ENCODE measurements at places on chromosomes 6 and 20.

DNA sequence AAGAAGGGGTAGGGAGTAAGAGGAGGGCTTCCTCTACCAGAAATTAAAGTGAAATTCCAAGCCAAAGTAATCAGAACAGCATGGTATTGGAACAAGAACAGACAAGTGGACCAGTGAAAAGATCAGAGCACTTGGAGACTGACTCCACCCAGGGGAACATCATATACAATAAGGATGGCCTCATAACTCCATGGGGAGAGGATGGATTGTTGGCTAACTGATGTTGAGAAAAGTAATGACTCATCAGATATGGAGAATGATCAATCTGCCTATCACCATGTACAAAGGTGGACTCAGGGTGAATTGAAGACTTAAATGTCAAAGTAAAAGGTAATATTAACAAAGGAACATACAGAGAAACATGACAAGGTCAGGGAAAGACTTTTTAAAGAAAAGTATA, 12.8 kb downstream of the SLC22A3 start:
- DNase-seq, result no peak

- DNase-seq, result no peak
Observed at GRCh38 chr6:136365776-136366354, 76.2 kb upstream of the BCLAF1 start.

DNA sequence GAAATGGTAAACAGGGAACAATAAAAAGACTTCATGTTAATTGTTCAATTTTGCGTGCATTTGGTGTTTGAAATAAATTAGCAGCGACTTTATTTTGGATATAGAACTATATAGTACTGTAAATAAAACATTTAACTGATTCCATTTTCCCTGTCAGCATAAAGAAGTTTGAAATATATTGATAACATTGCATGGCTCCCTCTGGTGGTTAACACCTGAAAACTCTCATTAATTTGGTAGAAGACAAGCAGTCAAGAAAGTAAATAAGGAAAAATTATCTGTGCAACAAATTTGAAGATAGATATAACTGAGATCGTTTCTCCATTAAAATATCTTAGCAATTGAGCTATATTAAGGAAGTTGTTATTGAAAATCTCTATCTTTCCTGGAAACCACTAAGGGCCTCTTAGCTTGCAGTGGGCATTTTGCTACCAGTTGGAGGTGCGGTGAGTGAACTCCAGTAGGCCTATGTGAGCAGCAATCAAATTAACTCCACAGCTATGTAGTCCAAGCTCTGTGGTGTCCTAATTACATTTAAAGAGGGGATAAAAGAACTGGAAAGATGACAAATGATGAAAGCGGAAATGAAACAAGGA, 435.7 kb upstream of the FKBP1C start:
- no peak for DNase-seq

DNA sequence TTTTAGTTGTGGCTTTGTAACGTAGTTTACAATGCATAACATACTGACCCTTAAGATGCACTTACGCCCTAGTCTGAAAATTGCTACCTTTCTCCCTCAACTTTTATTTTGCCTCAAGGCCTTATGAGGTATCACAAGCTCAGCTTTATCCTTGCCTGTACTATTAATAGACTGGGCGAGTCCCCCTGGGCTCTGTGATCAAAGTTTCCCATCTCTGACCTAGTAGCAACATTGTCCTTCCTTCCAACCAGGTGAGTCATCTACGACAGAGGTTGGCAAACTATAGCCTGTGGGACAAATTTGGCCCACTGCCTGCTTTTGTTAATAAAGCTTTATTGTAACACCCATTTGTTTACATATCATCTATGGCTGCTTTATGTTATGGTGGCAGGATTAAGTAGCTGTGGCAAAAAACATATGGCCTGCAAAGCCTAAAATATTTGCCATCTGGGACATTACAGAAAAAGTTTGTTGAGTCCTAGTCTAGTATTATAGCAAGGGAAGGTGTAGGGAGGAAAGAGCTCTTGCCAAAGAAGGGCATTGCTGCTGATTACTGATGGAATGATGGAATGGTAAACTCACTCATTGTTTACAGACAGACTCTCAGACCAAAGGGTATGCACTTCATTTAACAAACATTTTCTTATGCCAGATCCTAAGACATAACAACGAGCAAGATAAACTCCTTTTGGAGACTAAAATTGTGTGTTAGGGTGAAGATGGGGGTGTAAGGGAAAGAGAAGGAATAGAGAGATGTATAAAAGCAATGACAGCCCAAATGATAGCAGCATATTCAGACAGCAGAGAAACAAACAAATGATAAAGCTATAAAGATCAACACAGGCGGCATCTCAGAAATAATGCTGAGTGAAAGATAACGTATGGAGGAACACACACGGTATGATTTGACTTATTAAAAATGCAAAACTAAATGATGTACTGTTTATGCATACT, 74.2 kb downstream of the SLC22A23 start:
- DNase-seq, result no peak

- no peak for DNase-seq
Observed at GRCh38 chr20:39036851-39037250, 74.7 kb downstream of the DHX35 start.

GRCh38 chr6:151357758-151358436, 33.5 kb downstream of the ZBTB2 start:
- DNase-seq, result no peak

GRCh38 chr20:19652591-19653026, 105.4 kb upstream of the RIN2 start:
- DNase-seq, result no peak

DNA sequence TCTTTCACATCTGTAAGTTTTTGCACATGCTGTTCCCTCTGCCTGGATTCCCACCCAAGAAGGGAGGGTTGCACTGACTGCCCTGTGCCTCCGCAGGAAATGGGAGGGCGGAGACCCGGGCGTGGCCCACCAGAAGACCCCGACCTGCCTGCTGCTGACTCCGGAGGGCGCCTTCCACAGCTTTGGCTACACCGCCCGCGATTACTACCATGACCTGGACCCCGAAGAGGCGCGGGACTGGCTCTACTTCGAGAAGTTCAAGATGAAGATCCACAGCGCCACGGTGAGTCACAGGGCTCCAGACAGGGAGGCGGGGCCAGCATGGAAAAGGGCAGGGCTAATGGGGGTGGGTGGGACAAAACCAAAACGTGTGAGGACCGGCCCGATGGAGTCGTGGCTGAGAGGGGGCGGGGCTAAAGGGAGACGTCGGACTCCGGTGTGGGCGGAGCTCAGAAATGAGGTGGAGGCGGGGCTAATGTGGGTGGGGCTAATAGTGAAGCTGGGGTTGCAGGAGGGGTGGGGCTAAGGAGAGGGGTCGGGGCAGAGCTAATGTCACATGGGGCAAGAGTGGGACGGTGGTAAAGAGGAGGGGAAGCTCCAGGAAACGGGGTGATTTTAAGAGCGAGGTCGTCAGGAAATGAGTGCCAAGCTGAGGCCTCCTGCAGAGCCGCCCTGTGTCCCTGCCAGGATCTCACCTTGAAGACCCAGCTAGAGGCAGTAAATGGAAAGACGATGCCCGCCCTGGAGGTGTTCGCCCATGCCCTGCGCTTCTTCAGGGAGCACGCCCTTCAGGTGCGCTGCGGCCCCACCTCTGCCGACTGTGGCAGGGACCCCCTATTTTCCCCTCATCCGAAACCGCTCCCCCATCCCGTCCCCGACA, 12.6 kb downstream of the HSPA12B start:
- DNase-seq, result peak; percentile 33

DNA sequence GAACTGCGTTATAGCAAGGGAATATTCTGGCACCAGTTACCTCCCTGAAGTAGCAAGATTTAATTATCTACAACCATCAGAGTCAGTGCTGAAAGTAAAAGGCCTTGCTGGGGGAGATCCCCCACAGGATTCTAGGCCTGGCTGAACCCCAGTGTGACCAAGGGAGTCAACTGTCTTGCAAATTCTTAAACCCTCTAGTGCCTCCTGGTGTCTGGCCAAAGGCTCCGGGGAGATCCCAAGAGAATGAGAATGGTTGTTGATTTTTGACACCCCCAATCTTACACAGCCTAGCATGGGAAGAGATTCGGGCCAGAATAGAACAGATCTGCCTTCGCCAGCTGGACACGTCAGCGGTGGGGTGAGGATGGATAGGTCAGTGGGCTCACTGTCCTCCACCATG, 179.4 kb downstream of the ERMARD start:
- no peak for DNase-seq

- DNase-seq, result no peak
Observed at GRCh38 chr20:8557711-8558110, 425.6 kb downstream of the PLCB1 start.

- no peak for DNase-seq
Observed at GRCh38 chr6:32790306-32790705, 26.5 kb downstream of the HLA-DOB start.

DNA sequence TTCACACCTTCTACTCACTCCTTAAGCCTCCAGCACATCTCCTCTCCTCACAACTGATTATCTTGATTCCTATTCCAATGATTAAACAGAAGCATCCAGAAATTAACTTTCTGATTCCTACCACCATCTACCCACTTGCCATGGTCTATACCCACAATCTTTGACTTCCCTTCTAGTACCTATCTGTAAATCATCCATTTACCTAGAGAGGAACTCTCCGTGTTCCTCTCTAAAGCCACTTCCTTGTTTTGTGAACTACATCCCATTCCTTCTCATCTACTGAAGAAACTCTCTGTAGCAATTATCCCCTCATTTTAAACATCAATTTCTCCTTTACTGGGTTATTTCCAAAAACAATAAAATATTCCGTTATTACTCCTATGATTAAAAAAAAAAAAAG, 167.3 kb downstream of the ARHGAP18 start:
- no peak for DNase-seq

DNA sequence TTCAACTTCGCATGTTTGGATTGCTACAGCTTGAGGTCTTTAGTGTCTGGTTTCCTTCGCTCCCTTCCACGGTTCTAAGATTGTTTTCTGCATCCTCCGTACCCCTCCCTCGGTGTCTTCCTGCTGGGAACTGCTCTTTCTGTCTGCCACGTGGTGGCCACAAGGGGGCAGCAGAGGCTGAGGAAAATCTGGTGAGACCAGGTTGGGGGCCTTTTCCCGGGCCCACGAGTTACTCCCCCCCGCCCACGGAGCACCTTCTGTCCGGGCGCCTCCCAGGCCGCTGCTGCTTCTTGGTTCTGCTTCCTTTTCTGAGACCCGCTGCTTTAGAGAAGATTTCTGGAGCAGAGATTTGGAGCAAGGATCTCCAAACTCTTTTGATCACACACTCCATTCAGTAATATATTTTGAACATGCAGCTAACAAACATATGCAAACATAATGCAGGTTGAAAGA, 21.1 kb upstream of the NOTCH4 start:
- peak; percentile 55 for DNase-seq

GRCh38 chr20:53824779-53825178, 231.1 kb upstream of the ZNF217 start:
- DNase-seq, result no peak
